ENCODE measurements at places on chromosomes 6 and 20.

GRCh38 chr6:142318714-142319113, 16.9 kb downstream of the ADGRG6 start:
- DNase-seq, result no peak

GRCh38 chr20:38246357-38247165, 14.0 kb downstream of the KIAA1755 start:
- no peak for DNase-seq

GRCh38 chr6:162187168-162187935, 540.2 kb downstream of the PRKN start:
- no peak for DNase-seq

- DNase-seq, result no peak
Observed at GRCh38 chr6:167825332-167826229, 1.1 kb upstream of the AFDN start.

DNA sequence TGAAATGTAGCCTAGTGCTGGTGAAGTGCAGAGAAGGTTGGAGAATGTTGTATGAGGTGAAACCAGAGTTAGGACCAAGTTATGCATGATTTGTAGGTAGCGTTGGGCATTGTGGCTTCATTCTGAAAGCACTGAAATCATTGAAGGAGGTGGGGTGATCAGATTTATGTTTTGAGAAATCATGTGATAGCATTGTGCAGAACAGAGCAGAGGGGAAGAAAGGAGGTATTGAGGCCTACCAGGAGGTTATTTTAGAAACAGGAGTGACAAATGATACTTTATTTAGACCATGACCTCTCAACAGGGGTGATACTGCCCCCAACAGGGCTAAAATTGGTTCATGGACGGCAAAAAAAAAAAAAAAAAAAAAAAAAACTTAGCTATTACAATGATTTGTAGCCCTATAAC, 15.6 kb upstream of the HMGN3 start:
- DNase-seq, result no peak

GRCh38 chr20:22303523-22303922, 280.8 kb downstream of the FOXA2 start:
- no peak for DNase-seq

DNA sequence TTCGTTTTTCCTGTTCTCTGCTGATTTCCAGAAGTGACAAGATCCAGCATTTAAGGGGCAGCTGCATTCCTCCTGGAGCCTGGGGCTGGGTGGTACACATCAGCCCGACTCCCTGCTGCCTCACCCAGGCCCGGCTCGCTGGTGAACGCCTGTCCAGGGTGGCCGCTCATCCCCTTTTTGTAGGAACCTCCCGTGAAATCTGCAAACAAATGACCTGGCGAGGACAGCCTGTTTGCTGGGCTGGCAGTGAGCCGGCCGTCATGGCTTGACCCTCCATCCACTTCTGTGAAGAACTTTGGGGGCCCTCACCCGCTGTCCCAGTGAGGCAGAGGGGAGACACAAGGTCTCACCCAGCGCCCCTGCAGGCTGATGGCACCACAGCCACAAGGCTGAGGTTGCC, 39.0 kb downstream of the PYGB start:
- no peak for DNase-seq

- no peak for DNase-seq
Observed at GRCh38 chr20:35572838-35573237, 31.0 kb downstream of the ERGIC3 start.

DNA sequence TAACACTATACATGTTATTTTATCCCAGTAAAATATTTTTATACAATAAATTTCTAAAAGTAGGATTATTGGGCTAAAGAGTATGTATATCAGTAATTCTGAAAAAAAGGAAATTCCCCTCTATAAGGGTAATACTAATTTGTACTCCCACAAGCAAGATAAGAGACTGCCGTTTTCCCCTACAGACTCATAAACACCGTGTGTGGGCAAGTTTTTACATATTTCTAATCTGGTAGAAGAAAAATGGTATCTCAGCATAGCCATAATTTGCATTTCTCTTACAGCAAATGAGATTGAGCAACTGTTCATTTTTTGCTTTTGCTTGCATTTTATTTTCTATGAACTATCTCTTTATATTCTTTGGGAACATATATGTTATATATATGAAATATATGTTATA, 26.0 kb upstream of the MYMX start:
- DNase-seq, result no peak

DNA sequence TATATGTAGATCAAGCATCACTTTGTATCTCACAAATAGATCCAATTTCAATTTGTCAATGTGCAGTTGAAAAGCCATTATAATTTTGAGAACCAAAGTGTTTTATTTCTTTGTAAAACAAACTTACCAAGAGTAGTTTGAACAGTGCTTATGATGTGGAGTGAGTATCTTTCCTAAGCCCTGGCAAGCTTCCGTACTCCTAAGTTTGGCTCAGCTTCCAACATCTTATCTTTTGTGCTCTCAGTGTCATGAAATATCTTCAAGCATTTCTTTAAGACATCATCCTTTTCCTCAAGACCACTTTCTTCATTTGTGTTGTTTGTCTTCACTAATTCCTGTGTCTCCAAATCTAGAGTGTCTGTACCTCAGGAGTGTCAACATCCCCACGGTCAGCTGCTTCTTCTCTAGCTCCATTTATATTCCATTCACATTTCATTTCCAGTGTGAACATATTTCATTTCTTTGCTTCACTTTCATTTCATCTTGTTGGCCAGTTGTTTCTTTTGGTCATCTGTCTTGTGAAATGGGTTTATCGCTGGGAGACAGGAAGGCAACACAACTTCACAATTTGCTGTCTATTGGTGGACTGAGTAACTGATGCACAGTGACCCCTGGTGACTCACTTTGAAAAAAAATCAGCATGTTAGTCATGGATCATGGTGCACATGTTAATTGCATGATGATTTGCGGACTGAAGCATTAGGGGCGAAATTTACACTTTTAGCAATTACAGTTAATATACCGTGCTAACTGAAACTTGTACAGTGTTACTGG, 36.9 kb downstream of the SLC24A3 start:
- DNase-seq, result no peak

GRCh38 chr6:33636655-33637054, 15.5 kb downstream of the ITPR3 start:
- no peak for DNase-seq

- no peak for DNase-seq
Observed at GRCh38 chr20:63051911-63052310, 45.1 kb upstream of the BHLHE23 start.

GRCh38 chr6:113564371-113565171, 292.6 kb upstream of the MARCKS start:
- DNase-seq, result no peak

GRCh38 chr6:920512-920911, 227.6 kb upstream of the EXOC2 start:
- DNase-seq, result no peak

GRCh38 chr20:36202891-36203338, 33.4 kb upstream of the AAR2 start:
- DNase-seq, result peak; percentile 82

GRCh38 chr6:34177181-34177591, 31.3 kb upstream of the GRM4 start:
- no peak for DNase-seq

DNA sequence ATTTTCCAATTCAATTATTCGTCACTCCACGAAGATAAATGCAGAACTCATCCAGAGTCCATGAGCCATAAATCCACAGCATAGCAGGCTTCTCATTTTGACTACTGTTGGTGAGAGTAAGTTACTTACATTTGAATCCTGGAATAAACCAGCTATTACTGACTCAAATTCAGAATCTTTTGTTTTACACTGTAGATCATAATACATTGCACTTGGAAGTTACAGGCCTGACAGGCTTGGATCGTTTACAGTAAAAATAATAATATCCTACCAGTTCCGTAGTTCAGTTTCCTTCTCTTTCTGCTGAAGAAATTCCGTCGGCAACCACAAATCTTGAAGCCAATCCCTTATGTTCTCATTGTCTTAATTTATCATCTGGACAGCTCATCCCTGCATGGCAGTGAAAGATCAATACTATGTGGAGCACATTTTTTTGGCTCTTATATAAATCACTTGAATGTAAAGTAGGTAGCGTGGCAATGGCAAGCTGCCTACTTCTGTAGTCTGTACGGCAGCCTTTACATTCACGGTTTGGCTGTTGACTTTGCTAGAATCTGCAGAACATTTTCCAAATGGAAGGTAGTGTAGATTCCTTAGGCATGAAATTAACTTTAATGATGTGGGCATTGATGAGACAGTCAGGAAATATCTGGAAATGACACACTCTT, 142.9 kb downstream of the WDR27 start:
- DNase-seq, result no peak

- no peak for DNase-seq
Observed at GRCh38 chr6:98532004-98532403, 302.4 kb upstream of the POU3F2 start.

GRCh38 chr20:5621305-5621704, 128.9 kb upstream of the SHLD1 start:
- no peak for DNase-seq

DNA sequence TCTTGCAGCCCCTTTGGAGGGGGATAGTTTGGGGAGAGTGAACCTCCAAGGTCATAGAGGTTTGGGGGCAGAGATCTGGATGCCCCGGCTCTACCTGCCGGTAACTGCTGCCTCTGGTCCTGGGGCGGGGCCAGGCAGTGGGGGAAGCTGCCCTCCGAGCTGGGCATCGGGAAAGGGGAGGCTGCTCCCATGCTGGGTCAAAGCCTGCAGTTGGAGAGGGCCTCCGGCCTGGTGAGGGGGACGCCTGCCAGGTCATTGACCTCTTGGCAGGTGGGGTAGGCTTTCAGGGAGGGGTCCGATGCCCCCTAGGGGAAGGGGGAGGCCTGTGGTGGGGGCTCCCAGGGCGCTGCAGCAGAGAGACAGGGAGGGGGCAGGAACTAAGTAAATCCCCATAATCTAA, 7.1 kb downstream of the COL11A2 start:
- no peak for DNase-seq

DNA sequence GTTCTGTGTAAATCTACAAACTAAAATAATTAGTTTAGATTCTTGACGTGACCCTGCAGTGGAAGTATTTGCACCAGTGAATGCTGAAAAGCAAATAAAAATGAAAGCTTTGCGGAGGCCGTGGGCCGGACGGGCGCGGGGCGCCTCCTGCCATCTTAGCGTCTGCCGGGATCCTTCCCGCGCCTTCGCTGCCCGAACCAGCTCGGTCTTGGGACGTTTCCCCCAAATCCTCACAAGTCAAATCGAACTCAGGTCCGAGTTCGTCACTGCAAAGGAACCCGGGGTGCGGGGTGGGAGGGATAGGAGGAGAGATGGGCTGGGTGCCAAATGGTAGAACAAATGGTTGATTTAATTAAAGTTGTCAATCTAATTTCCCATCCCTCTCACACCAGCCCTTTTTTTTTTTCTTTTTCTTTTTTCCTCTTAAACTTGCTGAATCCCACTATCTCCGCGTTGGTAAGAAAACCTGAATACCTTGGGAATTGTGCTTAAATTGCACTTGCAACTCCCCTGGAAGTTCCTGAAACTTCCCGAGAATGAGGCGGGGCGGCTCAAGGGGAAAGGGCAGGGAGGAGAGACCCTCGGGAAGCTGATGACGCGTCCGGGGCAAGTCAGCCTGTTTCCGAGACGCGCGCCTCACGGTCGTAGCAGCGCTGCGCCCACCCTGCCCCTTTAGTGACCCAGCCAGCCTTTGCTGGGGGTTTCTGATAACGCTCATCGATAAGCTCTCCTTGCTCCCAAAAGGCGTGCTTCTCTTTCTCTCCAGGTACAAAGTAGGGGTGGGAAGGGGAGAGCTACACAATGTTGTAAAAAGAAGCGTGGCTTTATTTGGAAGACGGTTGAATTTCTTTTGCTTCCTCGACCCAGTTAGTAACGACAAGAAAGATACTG, 1.8 kb downstream of the GJA1 start:
- DNase-seq, result no peak

DNA sequence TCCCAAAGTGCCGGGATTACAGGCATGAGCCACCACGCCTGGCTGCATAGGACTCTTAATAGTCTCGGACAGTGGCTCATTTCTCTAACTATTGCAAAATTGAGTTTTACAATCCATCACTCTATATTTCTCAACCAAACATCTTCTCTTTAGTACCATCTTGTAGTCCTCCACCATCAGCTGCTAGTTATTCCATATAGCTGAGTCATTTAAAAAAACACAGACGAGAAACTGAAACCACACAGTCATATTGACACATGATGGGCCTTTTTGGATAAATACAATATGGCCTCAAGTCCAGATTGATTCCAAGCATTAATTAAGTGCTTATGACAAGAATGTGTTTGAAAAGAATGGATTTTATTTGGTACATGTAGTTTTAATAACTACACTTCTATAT, 599.1 kb downstream of the MEI4 start:
- no peak for DNase-seq

DNA sequence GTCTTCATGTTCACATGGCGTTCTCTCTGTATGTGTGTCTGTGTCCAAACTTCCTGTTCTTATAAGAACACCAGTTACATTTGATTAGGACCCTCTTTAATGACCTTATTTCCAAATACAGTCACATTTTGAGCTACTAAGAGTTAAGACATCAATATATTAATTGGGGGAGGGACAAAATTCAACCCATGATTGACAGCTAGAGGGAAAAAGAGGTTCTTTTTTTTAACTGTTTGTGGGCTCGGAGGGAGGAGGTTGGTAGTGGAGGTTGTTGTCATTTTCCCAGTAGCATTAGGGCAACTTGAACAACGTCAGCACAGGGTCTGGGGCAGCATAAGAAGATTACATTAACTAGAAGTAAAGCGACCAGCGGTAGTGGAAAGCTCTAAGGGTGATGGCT, 2.3 kb upstream of the GMDS start:
- DNase-seq, result no peak

DNA sequence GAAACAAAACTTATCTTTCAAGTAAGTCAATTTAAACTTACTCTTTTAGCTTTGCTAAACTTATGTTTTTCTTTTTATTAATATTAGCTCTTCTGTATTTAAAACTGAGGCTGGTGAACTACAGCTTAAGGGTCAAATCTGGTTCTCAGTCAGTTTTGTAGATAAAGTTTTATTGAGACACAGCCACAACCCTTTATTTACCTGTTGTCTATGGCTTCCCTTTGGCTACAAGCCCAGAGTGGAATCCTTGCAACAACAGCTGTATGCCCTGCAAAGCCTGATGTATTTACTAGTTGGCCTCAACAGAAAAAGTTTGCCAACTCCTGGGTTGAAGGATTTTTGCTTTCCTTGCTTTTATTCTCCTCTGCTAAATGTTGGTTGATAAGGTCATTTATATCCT, 491.4 kb upstream of the RNF217 start:
- no peak for DNase-seq

- DNase-seq, result no peak
Observed at GRCh38 chr6:100257793-100258395, 206.8 kb downstream of the SIM1 start.

GRCh38 chr20:31923388-31924331, 28.2 kb downstream of the PDRG1 start:
- DNase-seq, result no peak
